MCF 10A (cell line): ENCODE measurements at places on chromosomes 5 and 9. TPM values are rescaled to one million over a fixed set of nuclear protein-coding genes. Genes with fewer than 3 reads are reported as not detected.

- no peak for DNase-seq
Measured at GRCh38 chr9:137907776-137908175, 30.2 kb downstream of the CACNA1B start.

GRCh38 chr5:53488195-53488722, 7.8 kb downstream of the FST start:
- DNase-seq = no peak

GRCh38 chr5:8333977-8334376, 465.0 kb downstream of the MTRR start:
- no peak for DNase-seq

DNA sequence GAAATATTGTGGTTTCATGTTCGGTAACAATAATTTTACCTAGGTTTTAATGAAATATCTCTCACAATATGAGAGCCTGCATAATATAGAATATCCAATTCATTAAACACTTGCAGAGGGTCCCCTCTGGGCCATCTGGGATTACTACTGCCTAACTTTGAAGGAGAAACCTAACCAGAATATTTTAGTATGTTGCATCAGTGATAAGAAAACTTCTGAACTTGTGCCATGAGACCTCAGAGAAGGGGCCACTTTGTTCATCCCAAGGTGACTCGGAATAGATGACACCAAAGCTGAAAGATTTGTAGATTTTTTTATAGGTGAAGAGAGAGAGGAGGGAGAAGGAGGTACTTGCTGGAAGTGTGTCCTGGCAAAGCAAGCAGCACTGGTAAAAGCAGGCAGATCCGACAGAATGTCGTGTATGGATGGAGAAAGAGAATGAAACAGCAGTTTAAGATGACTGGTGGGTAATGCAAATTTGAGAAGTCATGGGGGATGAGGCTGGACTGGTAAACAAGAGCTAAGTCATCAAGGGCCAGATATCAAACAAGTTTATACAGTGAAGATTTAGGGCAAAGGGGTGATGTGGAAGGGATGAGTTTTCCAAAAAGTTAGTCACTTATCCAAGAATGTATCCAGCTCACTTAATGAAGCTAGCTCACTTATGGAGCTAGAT, 372.3 kb downstream of the ADGRV1 start:
- no peak for DNase-seq

- no peak for DNase-seq
Measured at GRCh38 chr5:173334808-173335207, 6.6 kb upstream of the STC2 start.

GRCh38 chr5:140840978-140841962, at the start of gene PCDHA8:
Gene PCDHA8 (plus strand): TSS chr5:140841187. CDS start chr5:140841322, 135 bp downstream.
- DNase-seq = peak; percentile 24

- DNase-seq = no peak
Measured at GRCh38 chr5:83576341-83576740, 104.8 kb downstream of the VCAN start.

MAMDC2 gene
- not detected in 2 replicates for total RNA-seq
